ENCODE measurements at places on chromosomes 11 and 22. TPM values are rescaled to one million over a fixed set of nuclear protein-coding genes. Genes with fewer than 3 reads are reported as not detected.

Gene C11orf16
- not detected for total RNA-seq

Gene RAC2
- 2.1 TPM for total RNA-seq

Gene CCDC88B
- 3.1 TPM for total RNA-seq

Gene BLID
- 7.9 TPM for total RNA-seq

Gene IFITM1
- 41.6 TPM for total RNA-seq

Gene PIK3IP1
- 32.4 TPM for total RNA-seq

Gene SLC22A8
- not detected for total RNA-seq

Gene PHOX2A
- total RNA-seq: not detected

Gene BTBD18
- total RNA-seq: not detected

Gene OR8G5
- total RNA-seq: not detected

Gene DDIAS
- total RNA-seq: 0.26 TPM

Gene POTEH
- total RNA-seq: not detected

Data from fibroblast of lung (primary cell).